Esophagus squamous epithelium (tissue), 5 donors: ENCODE measurements at places on chromosomes 4 and X. TPM values are rescaled to one million over a fixed set of nuclear protein-coding genes. Genes with fewer than 3 reads are reported as not detected.

- DNase-seq = no peak
Observed at GRCh38 chr4:75495476-75495875, 18.7 kb downstream of the RCHY1 start.

HMX1 gene
- not detected for total RNA-seq

DNA sequence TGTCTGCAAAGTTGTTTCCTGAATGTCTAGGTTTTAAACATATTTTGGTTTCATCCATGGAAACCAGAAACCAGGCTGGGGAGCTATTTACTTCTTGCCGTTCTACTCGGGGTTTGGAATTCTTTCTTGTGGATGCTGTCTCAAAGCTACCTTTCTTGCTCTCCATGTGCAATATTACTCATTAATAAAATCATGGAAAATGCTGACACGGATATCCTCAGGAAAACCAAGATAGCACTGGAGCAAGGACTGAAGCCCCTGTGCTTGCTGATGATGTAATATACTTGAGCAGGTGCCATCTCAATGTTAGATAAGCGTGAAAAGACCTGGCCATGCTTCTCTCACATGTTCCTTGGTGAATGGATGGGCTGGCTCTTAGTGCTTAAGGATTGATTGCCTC, 41.5 kb upstream of the HPF1 start:
- no peak for DNase-seq

- DNase-seq = no peak
Observed at GRCh38 chr4:20266215-20267082, 14.7 kb downstream of the SLIT2 start.

DNA sequence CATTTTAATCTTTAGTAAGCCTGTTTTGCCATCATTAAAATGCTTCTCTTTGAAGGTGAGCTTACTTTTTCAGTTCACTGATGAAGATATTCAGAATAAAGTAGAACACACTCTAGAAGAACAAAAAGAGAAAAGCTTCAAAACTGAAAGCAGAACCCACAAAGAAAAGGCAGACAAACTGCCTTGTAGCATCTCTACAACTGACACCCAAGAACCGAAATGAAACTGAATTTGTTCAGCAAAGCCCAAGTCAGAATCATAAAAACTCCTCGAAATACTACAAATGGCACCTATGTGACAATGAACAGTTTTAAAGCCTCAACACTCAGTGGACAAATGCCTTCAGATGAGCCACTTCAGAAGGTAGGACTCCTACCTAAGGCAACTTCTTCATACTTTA, 83.6 kb downstream of the MAML3 start:
- DNase-seq = no peak

- no peak for DNase-seq
Observed at GRCh38 chr4:174598800-174599199, 76.5 kb upstream of the HPGD start.
